Stimulated activated CD4-positive, alpha-beta T cell treated with anti-CD3 and anti-CD28 coated beads, Interleukin-2, amount 100 ng/mL, for 24 hours (primary cell): ENCODE measurements at places on chromosomes 3 and 15.
A peak's percentile ranks its signal among the peaks of the same experiment; 100 is the strongest.

DNA sequence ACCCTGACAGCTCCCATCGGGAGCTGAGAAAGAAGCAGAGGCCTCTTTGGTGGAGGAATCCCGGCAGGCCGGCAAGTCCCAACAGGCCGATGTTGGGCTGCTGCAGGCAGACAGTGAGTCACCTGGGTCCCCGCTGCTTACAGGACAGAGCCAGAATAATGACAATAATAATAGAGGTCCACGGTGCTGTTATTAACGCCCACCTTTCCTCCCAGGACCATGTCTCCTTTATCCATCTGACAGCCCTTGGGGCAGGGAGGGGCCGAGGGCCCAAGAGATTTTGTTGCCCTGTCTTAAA lies 29.3 kb upstream of the MAGEF1 start:
- no peak for DNase-seq

GRCh38 chr3:45980819-45981218 lies 14.8 kb downstream of the FYCO1 start:
- no peak for DNase-seq

GRCh38 chr3:159831466-159831865 lies 157.2 kb upstream of the IL12A start:
- no peak for DNase-seq

- DNase-seq, result no peak
Measured at GRCh38 chr3:88467191-88467590, 317.4 kb downstream of the C3orf38 start.

GRCh38 chr15:73240866-73241499 lies 127.8 kb downstream of the HCN4 start:
- peak; percentile 79 for DNase-seq

GRCh38 chr3:16064642-16065414 lies 109.7 kb upstream of the GALNT15 start:
- DNase-seq, result no peak

GRCh38 chr3:184005941-184006507 lies 11.7 kb downstream of the ABCC5 start:
- DNase-seq, result peak; percentile 15

DNA sequence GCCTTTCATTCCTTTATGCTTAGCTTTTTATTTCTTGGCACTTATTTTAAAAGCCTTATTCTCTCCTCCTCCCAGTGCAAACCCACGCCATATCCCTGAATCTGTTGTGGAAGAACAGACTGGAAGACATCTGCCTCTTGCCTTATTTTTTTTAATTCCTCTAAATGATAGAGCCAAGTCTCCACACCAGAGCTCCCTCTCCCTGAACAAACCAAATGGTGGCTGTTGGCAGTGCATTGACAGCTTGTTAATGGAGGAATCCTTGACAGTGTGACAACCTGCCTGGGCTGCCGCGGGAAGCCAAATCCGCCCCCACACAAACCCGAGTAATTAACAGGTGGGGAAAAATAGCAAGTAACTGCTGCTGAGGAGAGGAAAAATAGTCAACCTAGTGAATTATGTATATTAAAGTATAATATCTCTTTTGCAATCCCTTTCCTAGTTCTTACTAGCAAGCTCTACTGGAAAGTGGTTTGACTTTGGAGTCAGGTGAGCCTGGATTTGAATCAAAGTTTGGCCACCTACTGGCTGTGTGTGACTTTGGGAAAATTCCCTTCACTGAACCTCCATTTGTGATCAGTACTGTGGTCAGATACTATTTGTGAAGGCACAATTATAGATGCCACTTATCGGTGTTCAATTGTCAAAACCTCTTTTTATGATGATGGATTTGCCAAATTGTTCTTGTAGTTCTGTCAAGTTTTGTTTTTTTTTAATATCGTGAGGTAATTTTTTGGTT lies 589.6 kb downstream of the PDCD6IP start:
- no peak for DNase-seq

GRCh38 chr15:72284781-72285180 lies 12.4 kb upstream of the PARP6 start:
- no peak for DNase-seq

GRCh38 chr3:10950476-10951294 lies 41.9 kb upstream of the SLC6A1 start:
- no peak for DNase-seq

DNA sequence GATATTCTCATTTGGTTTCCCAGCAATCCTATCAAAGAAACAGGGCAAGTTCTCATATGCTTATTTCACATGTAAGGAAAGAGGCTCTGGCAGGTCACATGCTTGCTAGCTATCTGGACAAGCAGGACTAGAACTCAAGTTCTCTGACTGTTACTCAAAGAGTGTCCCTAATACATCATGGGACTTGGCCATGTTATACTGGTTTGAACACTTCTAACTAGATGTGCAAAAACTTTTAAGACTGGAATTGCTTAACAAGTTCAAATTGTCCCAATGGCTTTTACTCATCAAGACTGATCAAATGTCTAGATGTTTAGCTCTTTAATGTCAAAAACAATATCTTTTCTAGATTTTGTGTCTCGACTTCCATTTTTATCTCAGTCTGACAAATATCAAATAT lies 6.8 kb downstream of the GATM start:
- no peak for DNase-seq

GRCh38 chr3:125382298-125382697 lies 7.2 kb upstream of the ZNF148 start:
- no peak for DNase-seq

GRCh38 chr3:170903123-170903522 lies 5.3 kb downstream of the EIF5A2 start:
- DNase-seq, result no peak

DNA sequence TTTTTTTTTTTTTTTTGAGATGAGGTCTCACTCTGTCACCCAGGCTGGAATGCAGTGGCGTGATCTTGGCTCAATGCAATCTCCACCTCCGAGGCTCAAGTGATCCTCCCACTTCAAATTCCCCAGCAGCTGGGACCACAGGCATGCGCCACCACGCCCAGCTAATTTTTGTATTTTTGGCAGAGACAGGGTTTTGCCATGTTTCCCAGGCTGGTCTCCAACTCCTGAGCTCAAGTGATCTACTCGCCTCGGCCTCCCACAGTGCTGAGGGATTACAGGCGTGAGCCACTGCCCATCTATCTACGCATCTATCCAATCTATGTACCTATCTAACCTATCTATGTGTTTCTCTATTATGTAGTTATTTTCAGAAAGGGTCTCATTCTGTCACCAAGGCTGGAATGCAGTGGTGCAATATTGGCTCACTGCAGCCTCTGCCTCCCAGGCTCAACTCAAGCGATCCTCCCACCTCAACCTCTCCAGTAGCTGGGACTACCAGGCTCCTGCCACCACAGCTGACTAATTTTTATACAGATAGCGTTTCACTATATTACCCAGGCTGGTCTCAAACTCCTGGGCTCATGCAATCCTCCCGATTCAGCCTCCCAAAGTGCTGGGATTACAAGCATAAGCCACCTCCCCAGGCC lies 20.2 kb upstream of the GPX1 start:
- no peak for DNase-seq

DNA sequence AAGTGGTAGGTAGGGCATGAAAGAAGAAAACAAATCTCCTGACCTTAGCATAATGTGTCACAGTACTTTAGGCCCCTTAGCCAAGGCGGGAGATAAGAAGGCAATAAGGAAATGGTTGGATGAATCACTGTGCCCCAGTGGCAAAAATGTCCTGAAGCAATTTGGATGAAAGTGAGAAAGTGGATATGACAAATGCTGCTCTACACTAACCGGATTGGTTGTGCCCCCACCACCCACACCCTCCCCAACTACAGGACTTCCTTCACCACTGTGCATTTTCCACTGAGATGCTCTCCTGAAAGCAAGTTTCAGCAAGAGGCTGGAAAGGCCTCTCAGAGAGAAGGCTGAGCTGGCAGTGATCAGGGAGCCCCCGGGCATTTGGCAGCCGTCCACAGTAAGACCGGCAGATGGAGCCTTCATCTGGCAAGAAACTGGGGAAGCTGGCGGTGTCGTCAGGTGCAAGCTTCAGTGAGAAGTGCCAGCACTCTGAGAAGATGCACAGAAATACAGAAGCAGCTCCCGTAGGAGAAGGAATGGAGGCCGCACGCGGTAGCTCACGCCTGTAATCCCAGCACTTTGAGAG lies 63.8 kb downstream of the ATP1B3 start:
- DNase-seq, result peak; percentile 50

DNA sequence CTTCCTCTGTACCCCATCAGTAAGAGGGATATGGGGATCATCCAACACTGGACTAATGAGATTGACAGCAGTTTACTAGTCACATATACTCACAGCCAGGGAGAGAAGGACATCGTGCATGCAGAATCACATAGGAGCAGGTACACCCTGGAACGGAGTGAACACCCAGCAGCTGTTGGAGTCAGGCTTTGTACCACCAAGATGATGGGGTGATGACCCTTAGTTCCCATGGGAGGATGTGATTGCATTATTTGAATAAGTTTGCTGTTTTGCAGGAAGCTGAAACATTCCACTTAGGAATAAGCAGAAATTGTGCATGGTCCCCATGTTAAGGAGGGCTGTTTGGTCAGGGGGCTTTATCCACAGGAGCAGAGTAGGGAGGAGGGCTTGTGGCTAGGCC lies 482.7 kb upstream of the PDZRN3 start:
- no peak for DNase-seq

DNA sequence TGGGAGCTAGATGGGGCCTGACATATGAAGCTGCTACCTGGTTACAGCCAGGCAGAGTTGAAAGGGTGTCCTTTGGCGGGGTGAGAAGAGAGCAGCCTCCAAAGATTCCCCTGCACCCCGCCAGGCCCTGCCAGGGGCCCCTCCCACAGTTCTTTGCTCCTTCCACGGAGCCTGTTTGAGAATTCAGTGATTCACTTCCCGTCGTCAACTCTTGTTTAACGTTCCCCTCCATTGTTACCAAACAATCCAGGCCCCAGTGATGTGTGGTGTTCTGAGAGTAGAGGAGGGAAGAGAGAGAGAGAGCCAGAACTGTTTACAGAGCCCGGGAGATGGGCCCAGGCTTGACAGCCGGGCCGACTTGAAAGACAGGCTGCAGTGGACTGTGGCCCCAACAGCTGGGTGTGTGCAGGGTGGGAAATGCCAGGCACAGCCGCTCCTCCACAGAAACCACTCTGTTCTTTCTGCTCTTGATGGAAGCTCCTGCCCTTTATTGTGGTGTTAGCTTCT lies 81.5 kb downstream of the SMAD3 start:
- DNase-seq, result peak; percentile 48

GRCh38 chr3:150145659-150146058 lies 175.0 kb upstream of the PFN2 start:
- no peak for DNase-seq

DNA sequence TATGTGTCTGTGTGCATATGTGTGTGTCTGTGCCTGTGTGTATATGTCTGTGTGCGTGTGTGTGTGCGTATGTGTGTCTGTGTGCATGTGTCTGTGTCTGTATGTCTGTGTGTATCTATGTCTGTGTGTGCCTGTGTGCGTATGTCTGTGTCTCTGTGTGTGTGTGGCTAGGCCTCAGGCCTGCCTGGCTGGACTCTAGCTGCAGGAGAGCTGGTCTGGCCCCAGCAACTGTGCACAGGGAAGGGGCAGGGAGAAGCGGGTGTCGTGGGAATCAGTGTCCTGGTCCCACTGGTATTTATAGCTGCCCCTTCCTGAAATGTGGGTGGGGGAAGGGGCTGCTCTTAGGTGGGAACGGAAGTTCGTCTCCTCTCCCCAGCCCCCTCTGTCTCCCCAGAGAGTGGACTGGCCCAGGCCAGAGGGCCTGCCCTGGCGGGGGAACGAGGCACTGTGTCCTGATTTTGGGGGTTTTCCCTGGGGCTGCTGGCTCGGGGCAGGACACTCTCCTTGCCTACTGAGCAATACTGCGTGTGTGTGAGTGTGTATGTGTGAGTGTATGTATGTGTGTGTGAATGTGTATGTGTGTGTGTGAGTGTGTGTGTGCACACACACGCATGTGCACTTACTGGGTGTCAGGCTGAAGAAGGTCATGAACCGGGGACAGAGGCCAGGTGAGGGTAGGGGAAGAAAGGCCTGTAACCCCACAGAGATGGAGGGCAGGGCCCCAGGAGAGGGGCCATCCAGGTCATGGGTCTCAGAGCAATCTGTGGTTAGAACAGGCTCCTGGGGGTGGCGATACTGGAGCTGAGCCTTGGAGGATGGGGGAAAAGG lies 6.6 kb downstream of the CSPG4 start:
- DNase-seq, result no peak

DNA sequence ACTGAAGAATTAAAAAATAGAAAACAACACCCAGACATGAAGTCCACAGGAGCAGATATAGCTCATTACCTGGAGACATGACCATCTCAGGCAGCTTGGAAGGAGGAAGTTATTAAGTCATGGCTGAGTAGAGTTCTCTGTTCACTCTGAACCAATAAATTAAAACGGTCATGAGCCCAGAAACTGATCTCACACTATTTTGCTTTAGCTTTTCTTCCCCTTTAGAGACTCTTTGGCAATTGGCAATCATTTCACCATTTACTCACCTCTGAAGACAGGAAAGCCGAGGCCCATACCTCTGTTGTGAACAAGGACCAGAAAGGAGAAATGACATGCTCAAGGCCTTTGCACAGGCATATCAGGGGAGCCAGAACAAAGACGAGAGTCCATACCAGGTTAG lies 26.6 kb downstream of the CLDN18 start:
- no peak for DNase-seq

DNA sequence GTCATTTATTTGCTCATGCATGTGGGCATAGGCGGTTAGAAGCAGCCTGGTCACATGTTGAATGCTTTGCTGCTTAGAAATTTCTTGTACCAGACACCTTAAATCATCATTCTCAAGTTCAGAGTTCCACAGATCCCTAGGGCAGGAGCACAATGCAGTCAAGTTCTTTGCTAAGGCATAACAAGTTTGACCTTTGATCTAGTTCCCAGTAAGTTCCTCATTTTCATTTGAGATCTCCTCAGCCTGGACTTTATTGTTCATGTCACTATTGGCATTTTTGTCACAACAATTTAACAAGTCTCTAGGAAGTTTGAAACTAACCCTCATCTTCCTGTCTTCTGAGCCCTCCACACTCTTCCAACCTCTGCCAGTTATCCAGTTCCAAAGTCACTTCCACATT lies 22.8 kb downstream of the HGD start:
- no peak for DNase-seq

DNA sequence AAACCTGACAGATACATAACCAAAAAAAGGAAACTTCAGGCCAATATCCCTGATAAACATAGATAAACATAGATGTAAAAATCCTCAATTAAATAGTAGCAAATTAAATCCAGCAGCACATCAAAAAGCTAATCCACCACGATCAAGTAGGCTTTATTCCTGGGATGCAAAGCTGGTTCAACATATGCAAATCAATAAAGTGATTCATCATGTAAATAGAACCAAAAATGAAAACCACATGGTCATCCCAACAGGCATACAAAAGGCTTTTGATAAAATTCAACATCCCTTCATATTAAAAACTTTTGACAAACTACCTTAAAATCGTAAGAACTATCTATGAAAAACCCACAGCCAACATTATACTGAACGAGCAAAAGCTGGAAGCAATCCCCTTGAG lies 882.2 kb downstream of the NTRK3 start:
- DNase-seq, result no peak

GRCh38 chr3:149605902-149606301 lies 51.9 kb downstream of the WWTR1 start:
- DNase-seq, result no peak

- DNase-seq, result peak; percentile 49
Measured at GRCh38 chr3:50503504-50504342, at the start of gene CACNA2D2. Gene CACNA2D2 (minus strand): TSS chr3:50503634. CDS start chr3:50503423, 211 bp downstream.

- peak; percentile 35 for DNase-seq
Measured at GRCh38 chr15:85329561-85330422, 50.6 kb upstream of the AKAP13 start.
